CD4-positive, alpha-beta T cell treated with Interleukin-4 for 1 hour (primary cell): ENCODE measurements at places on chromosomes 4 and X.

GRCh38 chr4:31877429-31877828 is 1157.3 kb downstream of the PCDH7 start:
- DNase-seq = no peak

DNA sequence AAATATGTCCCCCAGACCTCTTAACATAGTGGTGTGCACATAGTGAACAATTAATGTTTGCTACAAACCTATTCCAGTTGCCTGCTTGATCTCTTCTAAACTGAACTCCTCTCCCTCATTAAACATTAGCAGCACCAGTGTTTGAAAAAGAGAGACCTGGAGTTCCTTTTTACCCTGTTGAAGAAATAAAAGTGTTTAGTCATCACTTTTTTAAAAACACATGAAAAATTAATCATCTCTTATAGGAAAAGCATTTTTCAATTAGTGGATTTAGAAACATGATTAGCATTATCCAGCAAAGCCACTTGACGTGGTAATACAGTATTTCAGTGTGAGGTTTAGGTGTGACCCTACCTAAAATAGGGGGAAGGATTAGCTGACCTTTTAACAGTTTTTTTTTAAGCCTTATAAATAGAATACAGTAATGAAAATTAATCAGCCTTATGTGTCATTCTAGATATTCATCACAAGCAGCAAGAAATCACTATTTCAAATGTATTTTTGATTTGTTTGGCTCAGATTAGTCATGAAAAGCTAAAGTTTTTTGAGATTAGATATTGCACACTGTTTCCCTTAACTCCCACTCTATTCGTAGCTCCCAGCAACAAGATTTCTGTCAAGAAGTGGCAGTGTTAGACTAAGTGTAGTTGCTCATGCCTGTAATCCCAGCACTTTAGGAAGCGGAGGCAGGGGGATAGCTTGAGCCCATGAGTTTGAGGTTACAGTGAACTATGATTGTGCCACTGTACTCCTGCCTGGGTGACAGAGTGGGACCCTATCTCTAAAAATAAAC is 26.2 kb downstream of the CUL4B start:
- no peak for DNase-seq

GRCh38 chr4:150010525-150011126 is 67.6 kb upstream of the DCLK2 start:
- DNase-seq = no peak

DNA sequence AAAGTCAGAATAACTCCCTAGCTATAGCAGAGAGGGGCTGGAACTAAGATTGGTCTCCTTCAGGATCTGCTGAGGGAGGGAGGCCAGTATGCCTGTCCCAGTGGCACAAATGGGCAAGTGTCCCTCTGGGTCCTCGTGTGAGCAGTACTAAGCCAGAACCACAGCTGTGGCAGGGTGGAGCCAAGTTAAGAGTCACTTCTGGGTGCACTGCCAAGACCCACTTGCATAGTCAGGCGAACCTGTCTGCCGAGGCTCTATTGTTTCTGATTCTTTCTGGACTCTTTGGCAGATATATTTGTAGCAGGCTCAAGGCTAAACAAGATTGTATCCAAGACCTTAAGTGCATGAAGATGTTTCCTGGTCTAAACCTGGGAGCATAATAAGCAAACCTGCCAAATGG is 1123.7 kb upstream of the POU3F4 start:
- no peak for DNase-seq

DNA sequence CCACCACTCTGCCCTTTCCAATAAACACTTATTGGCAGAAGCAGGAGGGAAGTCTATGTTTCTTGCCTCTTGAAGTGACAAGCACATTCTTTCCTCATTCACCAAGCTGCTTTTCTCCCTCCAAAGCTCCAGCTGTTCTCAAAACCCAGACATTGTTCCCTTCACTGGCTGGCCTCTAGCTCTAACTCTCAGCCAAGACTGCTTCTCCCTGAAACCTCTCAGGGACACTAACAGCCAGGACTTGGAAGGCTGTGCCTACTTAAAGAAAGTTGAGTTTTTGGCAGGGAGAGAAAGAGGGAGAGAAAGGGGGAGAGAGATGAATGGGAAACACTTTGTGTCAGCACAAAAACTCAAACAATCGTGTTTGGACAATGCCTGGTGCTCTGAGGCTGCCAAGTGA is 99.5 kb downstream of the COX18 start:
- no peak for DNase-seq

DNA sequence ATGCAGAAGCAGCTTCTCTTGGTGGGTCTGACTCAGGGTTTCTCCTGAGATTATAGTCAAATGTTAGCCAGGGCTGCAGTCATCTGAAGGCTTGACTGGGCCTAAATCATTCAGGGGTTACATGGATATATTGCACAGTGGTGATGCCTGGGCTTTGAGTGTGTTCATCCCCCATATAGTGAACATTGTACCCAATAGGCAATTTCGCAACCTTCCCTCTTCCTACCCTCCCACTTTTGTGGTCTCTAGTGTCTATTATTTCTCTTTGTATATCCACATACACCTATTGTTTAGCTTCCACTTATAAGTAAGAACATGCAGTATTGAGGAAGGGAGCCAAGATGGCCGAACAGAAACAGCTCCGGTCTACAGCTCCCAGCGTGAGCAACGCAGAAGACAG is 90.3 kb upstream of the CAMK2D start:
- DNase-seq = no peak

DNA sequence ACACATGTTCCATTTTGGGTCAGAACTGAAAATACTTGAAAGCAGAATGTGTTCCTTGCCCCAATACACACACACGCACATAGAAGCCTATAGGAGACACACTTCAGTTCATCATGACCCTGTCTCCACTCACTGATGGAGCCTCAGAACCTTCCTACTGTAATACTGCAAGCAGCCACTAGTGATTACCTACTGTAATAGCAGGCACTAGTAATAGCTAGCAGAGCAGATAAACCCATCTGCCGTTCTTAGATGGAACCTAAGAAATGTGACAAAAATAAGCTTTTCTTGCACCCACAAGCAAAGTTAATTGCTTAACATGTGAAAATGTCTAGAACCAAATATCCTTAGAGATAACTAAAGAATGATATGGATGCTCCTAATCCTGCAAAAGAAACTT is 13.6 kb downstream of the AMTN start:
- no peak for DNase-seq
